Cerebellar cortex (tissue), 1 donor: ENCODE measurements at places on chromosomes 3 and 15.
A peak's percentile ranks its signal among the peaks of the same experiment; 100 is the strongest.

DNA sequence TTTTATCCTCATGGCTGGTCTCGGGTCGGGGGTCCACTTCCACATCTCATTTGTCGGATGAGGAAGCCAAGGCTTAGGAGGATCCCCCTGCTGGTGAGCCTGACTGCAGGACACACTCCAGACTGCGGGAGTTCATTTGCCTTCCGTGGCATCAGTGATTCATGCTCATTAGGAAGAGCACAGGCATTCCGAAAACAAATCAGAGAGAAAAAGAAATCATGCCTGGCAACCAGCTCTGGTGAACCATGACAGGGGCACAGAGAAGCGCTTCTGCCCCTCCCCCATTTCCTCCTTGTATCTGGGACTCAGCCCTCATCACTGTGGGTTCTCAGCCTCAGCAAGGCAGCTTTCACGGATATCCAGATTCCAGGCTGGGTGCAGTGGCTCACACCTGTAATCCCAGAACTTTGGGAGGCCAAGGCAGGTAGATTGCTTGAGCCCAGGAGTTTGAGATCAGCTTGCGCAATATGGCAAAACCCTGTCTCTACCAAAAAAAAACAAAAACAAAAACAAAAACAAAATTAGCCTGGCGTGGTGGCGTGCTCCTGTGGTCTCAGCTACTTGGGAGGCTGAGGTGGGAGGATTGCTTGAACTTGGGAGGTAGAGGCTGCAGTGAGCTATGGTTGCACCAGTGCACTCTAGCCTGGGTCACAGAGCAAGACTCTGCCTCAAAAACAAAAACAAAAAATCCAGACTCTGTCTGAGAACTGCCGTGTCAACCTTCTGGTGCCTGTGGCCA, 28.4 kb downstream of the IRAK2 start:
- peak; percentile 33 for DNase-seq

DNA sequence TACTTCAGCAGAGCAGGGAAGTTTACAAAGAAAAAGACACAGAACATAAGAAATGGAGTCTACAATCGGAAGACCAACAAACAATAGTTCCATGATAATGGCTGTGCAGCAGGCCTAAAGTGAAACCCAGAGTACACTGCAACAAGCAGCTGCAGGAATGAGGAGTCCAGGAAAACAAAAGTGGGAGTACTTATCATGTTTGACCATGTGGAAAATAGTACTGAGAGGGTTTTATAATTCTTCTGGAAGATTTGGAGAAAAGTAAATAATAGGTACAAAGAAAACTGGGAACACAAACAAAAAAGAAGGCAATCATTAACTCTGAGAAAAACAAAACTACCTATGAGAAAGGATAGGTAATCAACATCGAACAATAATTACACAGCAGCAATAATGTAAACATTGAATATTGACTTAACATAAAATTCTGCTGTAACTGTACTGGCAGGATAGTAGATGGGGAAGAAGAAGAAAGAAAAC, 87.5 kb downstream of the NEK10 start:
- DNase-seq: no peak

- no peak for DNase-seq
These were observed 2.2 kb downstream of the LTK start for GRCh38 chr15:41511331-41511898.

GRCh38 chr15:63703641-63704240, 106.6 kb downstream of the FBXL22 start:
- peak; percentile 24 for DNase-seq

- no peak for DNase-seq
These were observed 176.6 kb downstream of the NSMCE3 start for GRCh38 chr15:29093065-29093435.

DNA sequence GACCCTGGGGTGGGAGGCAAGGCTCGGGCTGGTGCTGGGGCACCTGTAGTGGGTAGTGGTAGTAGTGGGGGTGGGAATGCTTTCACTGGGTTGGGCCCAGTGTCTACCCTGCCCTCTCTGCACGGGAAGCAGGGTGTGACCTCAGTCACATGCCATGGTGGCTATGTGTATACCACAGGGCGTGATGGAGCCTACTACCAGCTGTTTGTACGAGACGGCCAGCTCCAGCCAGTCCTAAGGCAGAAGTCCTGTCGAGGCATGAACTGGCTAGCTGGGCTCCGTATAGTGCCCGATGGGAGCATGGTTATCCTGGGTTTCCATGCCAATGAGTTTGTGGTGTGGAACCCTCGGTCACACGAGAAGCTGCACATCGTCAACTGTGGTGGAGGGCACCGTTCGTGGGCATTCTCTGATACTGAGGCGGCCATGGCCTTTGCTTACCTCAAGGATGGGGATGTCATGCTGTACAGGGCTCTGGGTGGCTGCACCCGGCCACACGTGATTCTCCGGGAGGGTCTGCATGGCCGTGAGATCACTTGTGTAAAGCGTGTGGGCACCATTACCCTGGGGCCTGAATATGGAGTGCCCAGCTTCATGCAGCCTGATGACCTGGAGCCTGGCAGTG, 5.2 kb downstream of the DALRD3 start:
- DNase-seq: no peak

DNA sequence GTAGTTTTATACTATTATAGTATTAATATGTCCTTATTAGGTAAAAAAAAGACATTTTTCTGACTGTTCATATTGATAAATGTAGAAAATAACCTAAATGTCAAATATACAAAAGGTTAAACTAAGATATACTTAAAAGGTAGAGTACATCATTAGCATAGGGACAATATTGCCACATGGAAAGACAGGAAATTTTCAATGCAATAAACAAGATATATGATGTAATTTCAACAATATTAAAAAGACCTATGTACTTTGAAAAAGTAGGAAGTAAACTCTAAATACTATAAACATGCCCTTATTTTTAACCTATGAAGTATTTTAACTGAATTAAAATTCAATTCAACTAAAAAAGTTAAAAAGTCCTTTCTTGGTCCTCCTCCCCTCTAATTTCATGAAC, 1.9 kb downstream of the SPG11 start:
- DNase-seq: no peak
